Stimulated activated CD4-positive, alpha-beta T cell treated with anti-CD3 and anti-CD28 coated beads, Interleukin-4, amount 100 ng/mL, for 1 hour (primary cell): ENCODE measurements at places on chromosomes 6 and 20.

- DNase-seq: no peak
Measured at GRCh38 chr6:3061501-3061941, 6.8 kb upstream of the RIPK1 start.

DNA sequence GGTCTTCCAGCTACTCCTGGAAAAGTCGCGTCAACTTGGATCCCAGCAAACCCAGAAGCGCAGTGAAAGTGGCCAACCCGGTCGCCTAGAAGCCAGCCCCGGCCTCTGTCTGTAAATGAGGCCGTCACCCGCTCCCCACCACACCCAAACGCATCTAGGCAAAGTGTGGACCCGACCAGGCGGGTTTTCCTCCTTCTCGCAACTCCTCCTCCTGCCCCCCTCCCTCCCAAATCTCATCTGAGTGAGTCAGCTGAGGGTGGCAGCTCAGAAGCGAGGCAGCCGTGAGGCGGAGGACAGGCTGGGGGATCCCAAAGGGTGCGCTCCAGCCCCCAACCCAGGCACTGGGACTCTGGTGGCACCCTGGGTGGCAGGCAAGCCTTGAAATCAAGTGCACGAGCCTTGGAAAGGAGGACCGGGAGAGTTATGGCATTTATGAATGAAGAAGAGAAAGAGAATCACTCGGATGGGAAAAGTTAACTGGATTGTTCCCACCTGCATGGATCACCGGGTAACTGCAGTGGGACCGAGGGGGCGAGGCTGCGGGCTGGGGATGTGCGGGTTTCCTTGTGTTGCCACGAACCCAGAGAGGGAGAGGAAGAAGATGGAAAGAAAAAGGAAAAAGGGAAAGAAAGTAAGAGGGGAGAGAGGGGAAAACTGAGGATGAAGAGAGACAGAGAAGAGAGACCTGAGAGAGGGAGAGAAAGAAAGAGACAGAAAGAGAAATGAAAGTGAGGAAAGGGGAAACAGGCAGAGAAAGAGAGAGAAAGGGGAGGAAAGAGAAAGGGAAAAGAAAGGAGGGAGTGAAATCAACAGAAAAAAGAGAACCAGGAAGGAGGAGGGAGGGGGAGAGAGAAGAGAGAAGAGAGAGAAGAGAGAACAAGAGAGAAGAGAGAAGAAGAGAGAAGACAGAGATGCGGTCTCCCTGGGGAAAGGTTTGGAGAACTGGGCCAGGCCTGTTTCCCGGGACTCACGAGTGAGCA lies at the start of gene APCDD1L:
TSS of gene APCDD1L (minus strand) at position 167 of the 980 bp plus-strand sequence. CDS start 692 bp downstream, outside the sequence.
- DNase-seq: no peak

- no peak for DNase-seq
Measured at GRCh38 chr6:73722318-73723060, 26.5 kb downstream of the CD109 start.

- DNase-seq: no peak
Measured at GRCh38 chr20:24034820-24035219, 46.2 kb upstream of the GGTLC1 start.

GRCh38 chr6:85451565-85452306 lies 1.9 kb downstream of the NT5E start:
- DNase-seq: no peak

DNA sequence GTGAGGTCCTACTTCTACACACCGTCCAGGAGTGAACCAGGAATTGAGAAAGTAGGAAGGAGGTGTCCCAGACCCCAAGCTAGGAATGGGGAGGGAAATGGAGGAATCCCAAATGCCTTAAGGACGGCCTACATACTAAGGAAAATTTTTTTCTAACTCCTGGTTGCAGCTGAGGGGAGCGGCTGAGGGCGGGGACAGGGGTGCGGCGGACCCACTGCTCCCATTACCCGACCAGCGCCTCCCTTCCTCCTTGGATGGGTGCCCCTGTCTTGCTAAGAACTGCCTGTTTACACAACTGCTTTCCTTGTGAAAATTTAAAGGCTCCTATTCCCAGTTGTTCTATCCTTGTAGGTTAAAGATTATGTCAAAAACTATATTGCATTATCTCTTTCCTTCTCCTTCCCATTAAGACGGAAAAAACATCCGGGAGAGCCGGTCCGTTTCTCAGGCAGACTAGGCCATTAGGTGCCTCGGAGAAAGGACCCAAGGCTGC lies 699 bp upstream of the HSPA1B start:
- no peak for DNase-seq

DNA sequence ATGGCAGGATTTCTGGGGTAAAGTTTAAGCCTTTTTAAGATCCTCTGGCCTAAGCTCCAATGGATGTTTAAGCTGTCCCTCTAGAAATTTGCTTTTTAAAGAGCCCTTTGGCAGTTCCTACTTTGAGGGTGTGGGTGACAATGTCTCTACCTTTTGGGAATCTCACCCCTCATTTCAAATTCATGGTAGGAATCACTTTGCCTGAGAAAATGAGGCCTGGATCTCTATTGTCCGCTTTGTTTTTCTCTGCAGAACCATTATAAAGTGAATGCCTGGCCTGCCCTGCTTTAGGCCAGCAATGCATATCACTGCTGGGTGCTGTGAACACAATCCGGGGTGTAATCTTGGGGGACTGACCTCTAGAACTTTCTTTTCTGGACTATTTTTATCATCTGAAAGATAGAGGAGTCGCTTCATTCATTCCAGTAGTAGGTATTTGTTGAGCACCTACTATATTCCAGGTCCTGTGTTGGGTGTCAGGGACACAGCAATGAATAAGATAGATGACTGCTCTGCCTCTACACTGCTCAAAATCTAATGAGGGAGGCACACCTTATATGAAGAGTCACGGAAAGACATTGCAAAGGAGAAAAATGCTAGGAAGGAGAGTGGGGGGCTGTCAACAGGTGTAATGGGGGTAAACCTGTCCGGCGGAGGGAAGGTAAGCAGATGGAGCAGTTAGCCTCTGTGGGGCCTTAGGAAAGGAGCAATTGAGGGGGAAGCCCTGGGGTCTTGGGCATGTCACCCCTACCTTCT lies 8.6 kb upstream of the COMMD7 start:
- DNase-seq: no peak

DNA sequence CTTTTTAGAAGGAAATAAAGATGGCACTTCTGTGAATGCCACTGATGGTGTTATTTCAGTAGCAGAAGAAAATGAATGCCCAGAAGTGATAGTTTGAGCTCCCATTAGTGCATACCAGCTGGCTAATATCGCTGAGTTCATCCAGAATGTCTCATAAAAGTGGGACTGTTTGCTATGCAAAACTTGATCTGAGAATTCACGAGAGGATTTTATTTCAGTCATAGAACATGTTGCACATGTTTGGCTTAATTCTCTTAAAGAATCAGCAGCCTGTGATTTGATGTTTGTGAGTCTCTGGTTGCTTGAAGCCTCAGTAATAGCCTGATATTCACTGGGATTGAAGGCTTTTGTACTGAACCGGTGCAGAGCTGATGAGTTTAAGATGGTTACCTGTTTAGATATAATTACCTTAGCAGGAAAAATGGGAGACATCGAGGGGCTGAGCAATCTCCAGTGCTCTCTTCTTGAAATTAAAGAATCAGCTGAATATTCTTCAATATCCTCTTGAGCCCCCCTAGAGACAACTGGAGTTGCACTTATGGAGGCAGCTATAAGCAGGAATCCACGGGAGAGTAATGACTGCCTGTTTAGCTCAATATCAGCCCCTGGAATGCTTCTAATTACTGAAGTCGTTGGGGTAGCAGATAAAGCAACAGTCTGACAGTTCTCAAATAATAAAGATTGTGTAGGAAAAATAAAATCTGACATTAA lies 955.5 kb downstream of the PHF3 start:
- DNase-seq: no peak

DNA sequence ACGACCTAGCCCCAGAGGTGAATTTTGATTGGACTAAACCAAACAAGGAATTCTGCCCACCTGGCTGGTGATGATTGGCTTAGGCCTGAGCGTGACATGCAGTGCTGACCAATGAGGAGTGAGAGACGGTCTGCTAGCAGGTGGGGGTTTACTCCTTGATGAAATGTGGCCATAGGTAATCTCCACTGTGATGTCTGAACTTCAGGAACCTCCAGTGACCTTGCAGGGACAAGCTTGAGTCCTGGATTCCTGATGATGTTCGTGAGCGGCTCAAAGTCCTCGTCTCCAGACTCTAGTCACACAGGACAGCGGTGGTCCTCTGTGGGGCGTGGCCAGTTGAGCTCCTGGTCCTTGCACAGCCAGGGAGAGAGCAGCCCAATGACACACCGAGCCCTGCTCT lies 8.4 kb downstream of the VSX1 start:
- no peak for DNase-seq

GRCh38 chr6:31438677-31439076 lies 35.3 kb downstream of the MICA start:
- DNase-seq: no peak
